ENCODE measurements at places on chromosomes 2 and 18.

DNA sequence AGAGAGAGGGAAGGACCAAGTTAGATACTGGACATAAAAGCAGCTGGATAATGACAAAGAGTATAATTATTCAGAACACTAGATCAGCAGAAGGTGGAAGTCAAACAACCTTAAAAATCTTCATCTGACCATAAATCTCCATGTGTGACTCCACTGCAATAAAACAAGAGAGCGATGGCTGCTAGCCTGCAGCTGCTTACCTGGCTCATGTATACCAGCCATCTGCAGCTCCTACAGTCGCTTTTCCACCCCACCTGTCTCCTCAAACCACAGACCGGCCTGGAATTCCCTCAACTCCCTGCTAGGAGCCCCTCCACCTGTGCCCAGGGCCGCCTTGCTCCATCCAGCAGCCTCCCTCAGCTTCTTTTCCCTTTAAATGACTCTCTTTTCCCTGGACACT, 64.5 kb downstream of the SLC4A5 start:
- no peak for DNase-seq

- no peak for DNase-seq
Measured at GRCh38 chr2:15626967-15627366, 35.3 kb downstream of the DDX1 start.

DNA sequence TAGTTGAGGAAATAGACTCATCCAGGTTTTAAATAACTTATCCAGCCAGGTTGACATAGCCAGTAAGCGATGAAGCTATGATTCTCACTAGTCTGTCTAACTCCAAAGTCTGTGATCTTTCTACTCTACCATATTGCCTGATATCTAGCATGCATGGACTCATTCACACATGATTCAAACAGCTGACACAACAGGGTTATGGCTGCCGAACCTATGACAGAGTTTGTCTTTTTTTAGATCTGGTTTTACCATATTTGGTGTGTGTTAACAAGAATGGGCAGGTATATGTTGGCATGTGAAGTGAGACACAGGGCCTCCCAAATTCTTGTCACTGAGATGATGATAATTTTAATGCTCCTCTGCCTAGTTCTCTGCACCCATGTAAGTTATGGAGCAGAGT, 210.6 kb downstream of the BABAM2 start:
- DNase-seq, result no peak

DNA sequence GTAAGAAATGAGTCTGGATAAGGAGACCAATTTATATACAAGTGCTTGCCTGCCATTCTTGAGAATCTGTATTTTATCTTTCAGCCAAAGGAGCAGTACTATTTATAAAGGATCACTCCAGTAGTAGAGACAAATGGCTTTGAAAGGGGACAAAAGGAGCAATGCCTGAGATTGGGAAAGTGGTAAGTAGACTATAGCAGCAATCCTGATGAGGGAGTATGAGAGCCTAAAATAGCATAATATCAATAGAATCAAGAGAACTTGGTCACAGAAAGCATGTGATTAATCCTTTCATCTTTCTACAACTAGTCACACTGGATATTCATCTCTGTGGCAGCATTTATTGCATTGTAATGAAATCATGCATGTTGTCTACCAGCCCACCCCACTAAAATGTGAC, 20.2 kb downstream of the NRXN1 start:
- DNase-seq, result no peak

- DNase-seq, result no peak
Measured at GRCh38 chr18:47983946-47984345, 53.5 kb upstream of the SMAD2 start.

DNA sequence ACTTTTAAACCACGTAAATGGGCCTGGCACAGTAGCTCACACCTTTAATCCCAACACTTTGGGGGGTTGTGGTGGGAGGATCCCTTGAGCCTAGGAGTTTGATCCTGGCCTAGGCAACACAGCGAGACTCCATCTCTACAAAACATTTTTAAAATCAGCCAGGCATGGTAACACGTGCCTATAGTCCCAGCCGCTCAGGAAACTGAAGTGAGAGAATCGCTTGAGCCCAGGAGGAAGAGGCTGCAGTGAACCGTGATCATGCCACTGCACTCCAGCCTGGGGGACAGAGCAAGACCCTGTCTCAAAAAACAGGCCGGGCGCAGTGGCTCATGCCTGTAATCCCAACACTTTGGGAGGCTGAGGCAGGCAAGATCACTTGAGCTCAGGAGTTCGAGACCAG, 12.2 kb downstream of the ROCK1 start:
- DNase-seq, result no peak

- DNase-seq, result no peak
Measured at GRCh38 chr2:45483997-45484396, 127.1 kb downstream of the SRBD1 start.

DNA sequence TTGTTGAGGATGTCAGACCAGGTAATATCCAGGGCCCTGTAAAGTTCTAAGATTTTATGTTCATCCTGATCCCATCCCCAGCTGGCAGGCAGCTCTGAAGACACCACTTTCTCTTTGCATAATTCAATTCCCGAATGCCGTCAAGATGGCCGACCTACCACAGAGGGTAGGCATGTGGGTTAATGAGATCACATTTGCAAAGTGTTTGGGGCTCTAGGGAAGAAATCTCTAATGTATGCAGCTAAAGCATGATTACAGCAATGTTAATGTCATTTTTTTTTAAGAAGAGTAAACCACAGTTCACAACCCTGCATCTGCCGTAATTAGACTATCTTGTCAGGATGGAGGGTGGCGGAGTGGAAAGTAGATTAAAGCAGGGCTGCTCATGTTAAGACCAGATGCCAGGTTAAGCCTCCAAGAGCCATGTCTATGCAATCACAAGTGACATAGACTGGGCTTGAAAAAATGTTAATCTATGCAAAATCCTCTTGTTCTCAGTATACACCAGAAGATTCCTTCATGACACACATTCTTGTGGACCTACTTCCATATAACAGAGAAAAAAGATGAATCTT, 131.4 kb downstream of the ALK start:
- no peak for DNase-seq

DNA sequence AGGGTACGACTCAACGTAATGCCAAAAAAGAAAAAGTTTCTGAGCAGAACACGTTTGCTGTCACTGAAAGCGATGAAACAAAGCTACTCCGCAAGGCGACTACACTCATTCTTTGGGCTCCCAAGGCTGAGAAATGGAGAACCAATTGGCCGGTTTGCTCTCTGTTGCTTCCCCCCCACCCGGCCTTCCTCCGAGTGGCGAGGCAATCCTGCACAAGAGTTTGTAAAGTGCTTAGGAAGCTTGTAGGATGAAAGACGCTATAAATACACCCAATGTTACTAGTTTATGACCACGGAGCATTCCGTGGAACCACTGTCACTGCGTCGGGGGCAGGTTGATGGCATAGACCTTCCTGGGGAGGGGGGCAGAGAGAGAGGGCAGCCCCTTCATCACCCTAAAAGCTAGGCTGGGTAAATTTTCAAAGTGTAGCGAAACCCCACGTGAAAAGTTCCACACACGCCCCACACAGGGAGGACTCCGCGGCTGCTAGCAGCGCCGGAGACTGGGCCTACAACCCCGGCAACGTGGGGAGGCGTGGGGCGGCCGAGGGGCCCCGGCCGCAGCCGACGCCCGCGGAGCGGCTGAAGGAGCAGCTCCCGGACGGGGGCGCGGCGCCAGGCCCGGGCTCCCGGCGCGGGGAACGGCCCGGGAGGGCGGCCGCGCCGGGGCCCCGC, 915 bp downstream of the CUL3 start:
- DNase-seq, result peak; percentile 35

- DNase-seq, result no peak
Measured at GRCh38 chr2:121976926-121977325, 221.5 kb downstream of the TSN start.

DNA sequence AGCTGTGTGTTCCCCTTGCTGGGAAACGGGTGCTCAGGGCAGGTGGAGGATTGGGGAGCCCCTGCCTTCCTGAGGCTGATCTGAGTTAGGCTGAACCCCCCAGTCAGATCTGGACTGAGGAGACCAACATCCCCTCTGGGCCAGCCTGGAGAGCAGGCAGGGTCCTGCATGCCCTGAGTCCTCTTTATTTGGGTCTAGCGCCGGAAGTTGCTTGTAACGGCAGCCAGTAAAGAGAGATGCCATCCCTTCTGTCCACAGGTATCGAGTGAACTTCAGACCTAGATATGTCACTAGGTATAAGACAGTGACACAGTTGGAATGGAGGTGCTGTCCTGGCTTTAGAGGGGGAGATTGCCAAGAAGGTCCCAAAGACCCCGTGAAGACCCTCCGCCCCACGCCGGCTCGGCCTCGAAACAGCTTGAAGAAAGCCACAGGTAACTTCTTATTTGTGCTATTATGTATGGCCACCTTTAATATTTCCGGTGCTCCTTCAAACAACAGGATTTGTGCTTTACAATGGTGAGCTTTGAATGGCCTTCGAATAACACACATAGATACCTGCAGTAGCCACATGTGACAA, 38.0 kb downstream of the EMILIN2 start:
- no peak for DNase-seq

GRCh38 chr2:44560352-44560751, 198.6 kb downstream of the CAMKMT start:
- DNase-seq, result peak; percentile 42

DNA sequence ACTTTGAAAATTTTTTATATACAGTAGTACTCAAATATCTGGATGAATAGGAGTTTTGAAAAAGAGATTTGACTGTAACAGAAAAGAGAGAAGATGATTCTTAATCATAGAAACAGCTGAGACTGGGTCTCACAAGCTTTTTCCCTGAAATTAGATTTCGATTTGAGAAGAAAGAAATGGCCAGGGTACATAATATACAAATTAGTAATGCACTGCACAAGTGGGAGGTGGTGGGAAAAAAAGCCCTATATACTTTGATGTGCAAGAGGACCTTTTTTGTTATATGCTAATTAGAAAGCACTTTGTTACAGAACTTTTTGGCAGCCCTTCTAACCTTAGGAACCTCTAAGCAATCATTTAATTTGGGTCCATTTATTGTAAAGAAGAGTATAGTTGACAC, 62.9 kb downstream of the EML4 start:
- no peak for DNase-seq

GRCh38 chr2:238650536-238650935, 197.3 kb upstream of the TWIST2 start:
- DNase-seq, result no peak

- no peak for DNase-seq
Measured at GRCh38 chr2:80854831-80855230, 550.3 kb upstream of the LRRTM1 start.

- DNase-seq, result no peak
Measured at GRCh38 chr2:125085904-125086303, 1060.8 kb downstream of the CNTNAP5 start.

DNA sequence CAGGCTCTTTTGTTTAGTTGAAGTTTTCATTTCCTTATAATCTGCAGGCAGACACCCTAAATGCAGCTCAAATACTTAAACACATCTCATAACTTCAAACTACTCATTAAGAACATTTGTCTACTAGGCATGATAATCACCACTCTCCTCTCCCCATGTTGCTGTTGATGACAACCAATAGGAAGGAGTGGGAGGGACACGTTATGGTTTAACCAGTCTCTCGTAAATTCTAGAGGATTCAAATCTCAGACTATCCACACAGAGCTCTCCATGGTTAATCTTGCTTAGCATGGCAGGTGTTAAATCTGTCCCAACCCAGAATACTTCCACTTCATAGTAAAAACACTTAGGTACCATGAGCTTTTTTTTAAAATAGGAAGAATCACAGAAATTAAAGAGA, 127.4 kb upstream of the AQP4 start:
- DNase-seq, result no peak

GRCh38 chr2:157990173-157990572, 111.5 kb upstream of the UPP2 start:
- no peak for DNase-seq

GRCh38 chr2:140836826-140837225, 1294.0 kb downstream of the LRP1B start:
- no peak for DNase-seq

DNA sequence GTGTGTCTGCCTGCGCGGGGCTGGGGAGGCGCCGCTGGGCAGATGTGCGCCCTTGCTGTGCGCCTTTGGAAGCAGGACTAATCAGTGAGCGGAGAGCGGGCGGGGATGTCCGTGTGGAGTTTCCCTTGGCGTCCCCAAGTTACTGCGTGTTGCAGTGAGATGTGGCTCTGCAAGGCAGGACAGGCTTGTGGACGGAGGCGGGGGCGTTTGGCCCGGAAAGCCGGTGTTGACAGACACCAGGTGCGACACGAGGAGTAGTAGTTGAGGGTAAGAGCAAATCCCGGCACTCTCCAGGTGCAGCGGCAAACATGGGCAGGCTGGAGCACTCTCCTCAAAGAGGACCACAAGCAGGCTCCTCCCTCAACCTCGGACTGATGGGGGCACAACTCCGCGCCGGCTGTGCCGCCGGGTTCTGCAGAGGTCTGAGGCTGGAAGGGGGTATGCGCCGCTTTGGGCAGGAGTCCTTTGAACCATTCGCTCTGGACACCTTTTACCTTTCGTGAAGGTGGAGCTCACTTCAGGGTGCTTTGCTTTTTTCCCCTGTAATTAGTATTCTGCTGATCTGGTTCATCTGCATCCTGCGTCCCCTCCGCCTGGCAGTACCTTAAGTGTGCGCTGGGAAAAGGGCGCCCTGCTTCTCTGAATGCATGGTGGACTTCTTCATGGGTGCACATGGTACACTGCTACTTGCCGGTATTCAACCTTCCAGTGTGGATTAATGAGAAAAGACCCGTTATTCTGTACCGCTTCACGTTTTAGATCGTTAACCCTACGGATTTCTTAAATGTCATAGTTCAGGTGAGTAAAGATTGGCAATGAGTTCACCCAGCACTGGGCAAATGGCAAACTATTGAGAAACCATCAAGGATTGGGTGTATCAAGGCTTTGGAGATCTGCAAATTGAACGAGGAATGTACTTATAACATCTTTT, 608 bp downstream of the CDH7 start:
- no peak for DNase-seq

DNA sequence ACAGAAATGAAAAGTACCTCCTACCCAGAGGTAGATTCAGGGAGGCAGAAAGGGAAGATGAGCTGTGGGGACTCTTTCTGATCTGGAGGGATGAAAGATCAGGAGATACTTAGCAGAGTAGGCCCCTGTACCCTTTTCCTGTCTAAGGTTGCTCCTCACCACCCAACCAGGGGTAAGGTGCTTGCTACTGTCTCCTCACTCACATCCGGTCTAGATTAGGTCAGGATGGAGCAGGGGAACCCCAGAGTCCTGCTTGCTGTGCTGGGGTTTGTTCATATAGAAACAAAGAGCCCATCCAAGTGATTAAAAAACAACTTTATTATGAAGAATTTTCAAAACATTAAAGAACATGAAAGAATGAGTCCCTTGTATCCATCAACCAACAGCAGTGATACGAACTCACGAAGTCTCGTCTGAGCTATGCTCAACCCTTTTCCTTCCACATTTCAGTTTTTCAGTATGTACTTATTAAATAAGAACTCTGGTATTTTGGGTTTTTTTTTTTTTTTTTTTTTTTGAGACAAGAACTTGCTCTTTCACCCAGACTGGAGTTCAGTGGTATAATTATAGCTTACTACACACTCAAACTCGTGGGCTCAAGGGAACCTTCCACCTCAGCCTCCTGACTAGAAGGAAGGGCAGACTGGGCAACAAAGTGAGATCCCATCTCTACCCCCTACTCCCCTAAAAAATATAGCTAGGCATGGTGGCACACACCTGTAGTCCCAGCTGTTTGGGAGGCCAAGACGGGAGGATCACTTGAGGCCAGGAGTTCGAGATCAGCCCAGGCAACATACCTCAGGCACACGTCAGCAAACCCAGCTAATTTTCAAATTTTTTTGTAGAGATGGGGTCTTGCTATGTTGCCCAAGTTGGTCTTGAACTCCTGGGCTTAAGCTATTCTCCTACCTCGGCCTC, 28.5 kb upstream of the MCFD2 start:
- peak; percentile 67 for DNase-seq
